Mesothelial cell of epicardium (in vitro differentiated cells): ENCODE measurements at places on chromosomes 12 and 14.

DNA sequence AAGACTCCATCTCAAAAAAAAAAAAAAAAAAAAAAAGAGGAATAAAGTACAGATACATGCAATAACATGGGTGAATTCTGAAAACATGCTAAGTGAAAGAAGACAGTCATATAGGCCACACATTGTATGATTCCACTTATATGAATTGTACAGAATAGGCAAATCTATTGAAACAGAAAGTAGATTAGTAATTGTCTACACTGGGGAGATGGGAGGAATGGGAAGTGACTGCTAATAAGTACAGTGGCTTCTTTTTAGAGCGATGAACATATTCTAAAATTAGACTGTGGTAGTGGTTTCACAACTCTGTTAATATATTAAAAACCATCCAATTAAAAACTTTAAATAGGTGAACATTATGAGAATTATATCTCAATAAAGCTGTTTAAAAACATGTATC lies 74.4 kb downstream of the ANKS1B start:
- no peak for DNase-seq

- no peak for DNase-seq
Observed at GRCh38 chr14:66483322-66483721, 2.8 kb upstream of the CCDC196 start.

DNA sequence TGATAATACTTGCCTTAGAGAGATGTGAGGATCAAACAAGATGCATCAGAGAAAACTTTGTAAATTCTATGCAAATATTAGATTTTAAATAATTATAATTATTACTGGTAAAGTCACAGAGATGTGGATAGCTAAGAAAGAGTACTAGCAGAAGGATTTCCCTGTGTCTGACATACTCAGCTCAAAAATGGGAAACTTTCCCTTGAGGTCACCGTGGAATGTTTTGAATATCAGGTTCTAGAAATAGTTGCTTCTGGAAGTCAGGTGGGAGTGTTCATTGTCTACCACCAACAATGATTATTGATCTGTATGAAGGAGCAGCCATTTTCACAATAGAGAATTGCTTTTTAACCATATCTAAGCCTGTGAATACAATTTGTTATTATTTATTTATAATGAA lies 71.7 kb downstream of the FLRT2 start:
- no peak for DNase-seq

DNA sequence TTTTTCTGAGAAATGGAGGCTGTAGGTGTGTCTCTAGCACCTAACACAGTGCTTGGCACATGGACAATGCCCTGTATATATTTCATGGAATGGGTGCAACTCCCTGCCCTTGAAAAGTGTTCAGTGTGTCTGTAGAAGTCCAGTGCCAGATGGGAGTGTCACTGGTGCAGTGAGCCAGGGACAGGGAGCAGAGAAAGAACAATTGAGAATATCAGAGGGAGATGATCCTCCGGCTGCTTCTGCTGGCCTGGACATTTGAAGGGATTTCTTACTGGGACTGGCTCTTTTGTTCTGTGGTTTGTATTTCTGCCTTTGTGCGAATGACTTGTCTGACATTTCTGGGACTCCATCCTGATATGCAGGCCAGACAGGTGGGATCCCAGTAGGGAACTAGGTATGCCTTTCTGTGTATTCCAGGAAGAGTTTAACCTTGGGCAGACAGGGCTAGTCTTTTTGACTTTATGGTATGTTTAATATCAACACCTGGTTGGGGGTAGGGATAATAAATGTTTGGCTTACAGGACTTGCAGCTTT lies 328.0 kb downstream of the NRXN3 start:
- no peak for DNase-seq

DNA sequence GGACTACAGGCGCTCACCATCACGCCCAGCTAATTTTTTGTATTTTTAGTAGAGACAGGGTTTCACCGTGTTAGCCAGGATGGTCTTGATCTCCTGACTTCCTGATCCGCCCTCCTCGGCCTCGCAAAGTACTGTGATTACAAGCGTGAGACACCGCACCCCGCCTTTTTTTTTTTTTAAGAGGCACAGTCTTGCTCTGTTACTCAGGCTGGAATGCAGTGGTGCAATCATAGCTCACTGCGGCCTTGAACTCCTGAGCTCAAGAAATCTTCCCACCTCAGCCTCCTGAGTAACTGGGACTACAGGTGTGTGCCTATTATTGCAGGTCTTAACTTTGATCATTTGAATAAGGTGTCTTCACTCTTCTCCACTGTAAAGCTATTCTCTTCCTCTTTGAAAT lies 5.3 kb upstream of the GLTP start:
- DNase-seq: no peak

DNA sequence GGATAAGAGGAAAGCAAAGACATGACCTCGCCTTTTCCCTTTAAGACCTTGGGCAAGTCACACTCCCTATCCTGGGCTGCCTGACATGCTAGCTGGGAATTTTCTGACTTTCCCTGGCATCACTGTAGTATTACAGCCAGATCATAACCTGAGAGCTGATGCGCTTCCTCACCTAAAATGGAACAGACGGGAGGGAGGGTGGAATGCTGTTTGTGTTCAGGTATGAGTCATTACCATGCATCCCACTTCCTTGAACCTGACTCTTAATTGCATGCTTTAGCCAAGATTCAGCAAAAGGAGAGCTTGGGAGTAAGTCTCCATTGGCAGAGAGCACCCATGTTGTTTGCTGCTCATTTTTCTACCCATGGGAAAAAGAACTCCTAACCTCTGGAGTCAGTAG lies 156.5 kb downstream of the KCNK10 start:
- DNase-seq: no peak

DNA sequence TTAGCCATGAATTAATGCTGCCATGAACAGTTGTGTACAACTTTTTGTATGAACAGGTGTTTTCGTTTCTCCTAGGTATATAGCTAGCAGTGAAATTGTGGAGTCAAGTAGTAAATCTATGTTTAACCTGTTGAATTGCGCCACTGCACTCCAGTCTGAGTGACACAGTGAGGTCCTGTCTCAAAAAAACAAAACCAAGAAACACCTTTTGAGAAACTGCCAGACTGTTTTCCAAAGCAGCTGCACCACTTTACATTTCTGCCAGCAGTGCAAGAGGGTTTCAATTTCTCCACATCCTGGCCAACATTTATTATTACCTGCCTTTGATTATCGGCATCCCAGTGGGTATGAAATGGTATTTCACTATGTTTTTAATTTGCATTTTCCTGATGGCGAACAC lies 3.3 kb upstream of the PLEKHG3 start:
- DNase-seq: no peak

DNA sequence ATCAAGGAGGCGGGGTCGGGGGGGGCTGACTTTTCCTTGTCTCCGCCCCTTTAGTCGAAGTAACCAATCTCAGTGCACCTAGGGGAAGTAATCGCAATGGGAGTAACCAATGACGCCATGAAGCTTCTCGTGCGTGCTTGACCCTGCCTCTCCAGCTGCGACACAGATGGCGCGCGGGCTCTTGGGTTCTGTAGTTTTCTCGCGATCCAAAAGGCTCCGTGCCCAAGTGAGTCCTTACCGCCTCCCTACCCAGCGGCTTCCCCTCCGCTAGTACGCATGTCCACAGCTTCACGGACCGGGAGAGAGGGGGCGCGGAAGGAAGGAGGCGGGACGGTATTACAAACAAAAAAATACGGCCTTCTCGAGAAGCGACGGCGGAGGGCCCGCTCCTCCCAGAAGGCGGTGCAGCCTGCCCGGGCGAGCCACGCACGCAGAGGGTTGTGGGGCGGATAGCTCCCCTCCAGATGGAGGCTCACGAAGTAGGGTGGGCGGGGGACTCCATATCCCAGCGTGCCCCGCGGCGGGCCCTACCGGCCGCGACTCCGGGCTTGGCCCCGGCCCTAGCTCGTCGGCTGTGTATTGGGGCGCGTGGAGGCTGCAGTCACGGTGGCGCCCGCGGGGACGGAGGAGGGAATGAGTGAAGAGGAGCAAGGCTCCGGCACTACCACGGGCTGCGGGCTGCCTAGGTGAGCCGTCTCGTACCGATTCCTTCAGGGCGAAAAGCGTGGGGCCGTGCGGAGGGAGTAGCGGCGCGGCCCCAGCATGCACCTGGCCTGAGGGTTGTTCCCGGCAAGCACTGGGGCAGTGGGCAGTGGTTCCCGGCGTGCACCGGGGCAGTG lies at the start of gene TARBP2:
TARBP2 (plus strand) TSS at position 508 of the 839 bp plus-strand sequence; CDS start at position 634, 126 bp downstream.
- peak; percentile 97 for DNase-seq

DNA sequence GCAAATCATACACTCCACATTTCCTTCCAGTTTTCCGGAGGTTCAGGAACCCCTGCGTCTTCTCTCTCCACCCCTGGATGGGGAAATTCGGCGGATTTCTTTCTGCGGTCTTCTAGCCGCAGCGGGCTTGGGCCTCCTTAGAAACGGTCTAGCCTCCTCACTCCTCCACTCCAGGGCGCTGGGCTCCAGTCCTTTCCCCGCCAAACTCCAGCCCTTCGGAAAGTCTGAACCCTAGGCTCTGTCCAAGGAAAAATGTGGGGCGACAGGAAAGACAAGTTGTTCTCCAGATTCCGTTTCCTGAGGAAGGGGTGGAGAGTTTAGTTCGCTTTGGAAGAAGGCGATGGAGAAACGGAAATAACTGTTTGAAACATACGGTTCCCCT lies 1.4 kb upstream of the HOXC10 start:
- no peak for DNase-seq

DNA sequence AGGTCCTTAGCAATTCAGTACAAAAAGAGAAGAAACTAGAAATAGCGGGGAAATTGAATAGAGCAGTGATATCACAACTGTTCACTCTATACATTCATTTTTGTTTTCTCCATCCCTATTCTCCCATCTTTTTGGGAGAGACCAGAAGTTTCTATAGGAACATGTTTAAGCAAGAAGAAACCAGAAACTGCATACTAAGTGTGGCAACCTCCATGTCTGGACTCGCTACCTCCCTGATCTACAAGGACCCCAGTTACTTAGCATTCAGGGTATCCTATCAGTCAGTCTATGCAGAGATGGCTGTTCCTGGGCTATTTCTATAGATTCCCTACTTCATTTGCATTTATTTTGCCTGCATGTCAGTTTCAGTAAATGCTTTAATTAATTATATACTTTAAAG lies 178.6 kb downstream of the PHLDA1 start:
- no peak for DNase-seq
